ENCODE measurements at places on chromosomes 7 and 10. TPM values are rescaled to one million over a fixed set of nuclear protein-coding genes. Genes with fewer than 3 reads are reported as not detected.

LCOR gene
- 30.5 TPM for total RNA-seq

SHTN1 gene
- 10.2 TPM for total RNA-seq

ARHGAP22 gene
- total RNA-seq = 65.8 TPM

AKR1B1 gene
- 68.5 TPM for total RNA-seq

CNOT4 gene
- total RNA-seq = 16.0 TPM

SORBS1 gene
- total RNA-seq = 4.2 TPM

SPDYE9 gene
- not detected for total RNA-seq

CLEC2L gene
- total RNA-seq = not detected

PANK1 gene
- total RNA-seq = 4.4 TPM

HMX3 gene
- total RNA-seq = not detected

NUTM2D gene
- 3.9 TPM for total RNA-seq

MYH16 gene
- total RNA-seq = 0.12 TPM

SNCG gene
- 42.3 TPM for total RNA-seq

ARHGAP19 gene
- total RNA-seq = 6.0 TPM

OR6V1 gene
- not detected for total RNA-seq

NKX1-2 gene
- total RNA-seq = not detected

PTPRN2 gene
- 13.0 TPM for total RNA-seq

SPAG6 gene
- total RNA-seq = not detected

SLC26A5 gene
- total RNA-seq = not detected

SDHAF3 gene
- total RNA-seq = 7.8 TPM

RAMP3 gene
- not detected for total RNA-seq

LRGUK gene
- 0.34 TPM for total RNA-seq
